ENCODE measurements at places on chromosomes 5 and 9.

- no peak for DNase-seq
Measured at GRCh38 chr9:97441729-97442128, 29.8 kb downstream of the TDRD7 start.

DNA sequence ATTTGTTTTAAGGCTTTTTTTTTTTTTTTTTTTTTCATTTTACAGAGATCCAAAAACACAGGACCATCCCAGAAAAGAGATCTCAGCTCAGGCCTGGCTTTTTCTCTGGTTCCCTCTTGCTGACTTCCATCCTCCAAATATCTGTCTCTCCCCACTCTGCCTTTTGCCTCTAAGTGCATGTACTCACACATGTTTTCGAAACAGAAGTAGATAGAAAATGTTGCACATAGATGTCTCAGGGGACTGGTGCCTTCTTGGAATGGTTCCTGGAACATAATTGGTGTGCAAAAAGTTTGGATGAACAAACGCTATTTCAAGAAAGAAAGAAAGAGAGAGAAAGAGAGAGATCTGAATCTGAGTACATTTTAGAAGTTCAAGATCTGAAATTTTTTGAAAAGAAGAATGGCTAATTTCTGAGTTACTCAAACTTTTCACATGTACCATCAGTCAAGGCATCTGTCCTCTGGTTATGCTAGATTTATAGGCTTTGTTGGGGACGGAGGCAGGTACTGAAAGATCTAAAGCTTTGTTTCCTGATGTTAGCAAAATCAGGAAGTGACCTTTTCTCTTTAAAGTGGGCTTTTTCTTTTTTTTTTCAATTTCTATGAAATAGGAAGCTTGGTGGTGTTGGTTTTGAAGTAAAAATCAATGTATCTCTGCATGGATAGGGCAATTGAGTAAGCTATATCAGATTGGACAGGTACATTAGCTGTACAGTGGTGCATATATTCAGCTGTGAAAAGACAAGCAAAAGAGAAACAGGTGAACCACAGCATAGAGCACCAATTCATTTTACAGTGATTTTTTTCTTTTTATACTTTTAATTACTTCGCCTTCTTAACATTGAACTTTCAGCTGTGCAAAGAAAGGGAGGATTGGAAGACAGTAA is 8.5 kb upstream of the TNFSF8 start:
- no peak for DNase-seq

DNA sequence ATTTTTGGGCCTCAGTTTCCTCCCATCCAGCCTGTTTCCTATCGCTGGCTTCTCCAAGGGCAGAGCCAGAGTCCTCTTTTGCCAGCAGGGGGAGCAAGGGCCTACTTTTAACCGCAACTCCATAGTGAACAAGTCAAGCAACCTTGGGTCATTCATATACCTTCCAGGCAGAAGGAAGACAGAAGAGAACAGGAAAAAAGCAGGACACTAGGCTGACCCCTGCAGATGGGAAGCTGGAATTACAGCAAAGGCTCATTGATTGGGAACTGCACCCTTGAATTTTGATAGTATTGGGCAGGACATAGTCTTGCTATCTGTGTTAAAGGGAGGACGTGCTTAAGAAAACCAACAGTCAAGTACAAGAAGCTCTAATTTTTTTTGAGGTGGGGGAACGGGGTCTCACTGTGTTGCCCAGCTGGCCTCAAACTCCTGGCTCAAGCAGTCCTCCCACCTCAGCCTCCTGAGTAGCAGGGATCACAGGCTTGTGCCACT is 30.1 kb downstream of the QRFP start:
- peak; percentile 94 for DNase-seq

DNA sequence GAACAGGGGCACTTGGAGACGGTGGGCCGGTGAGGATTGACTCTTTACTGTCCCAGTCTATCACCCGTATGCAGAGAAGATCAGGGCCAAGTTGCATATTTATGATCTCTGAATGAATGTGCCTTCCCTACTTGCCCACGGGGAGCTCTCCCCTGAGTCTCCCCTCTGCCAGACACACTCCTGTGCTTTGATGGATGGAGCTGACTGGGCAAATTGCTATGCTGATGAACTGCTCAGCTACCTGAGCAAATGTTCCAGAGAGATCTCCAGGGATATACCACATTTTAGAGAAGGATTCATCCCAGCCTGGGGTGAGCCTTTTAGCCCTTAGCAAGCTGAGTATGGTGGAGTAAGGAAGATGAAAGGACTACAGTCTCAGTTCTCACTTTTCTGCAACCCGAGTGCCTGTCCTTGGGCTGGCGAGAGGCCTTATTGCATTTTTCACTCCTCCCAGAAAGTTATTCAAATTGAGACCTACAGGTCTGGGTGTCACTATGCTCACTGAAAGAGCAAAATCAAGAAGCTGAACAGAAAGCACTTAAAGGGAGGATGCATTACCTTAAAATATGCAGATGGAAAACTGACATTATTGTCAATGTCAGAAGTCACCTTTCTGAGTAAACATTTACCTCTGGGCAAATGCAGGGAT is 526.7 kb upstream of the WWC1 start:
- no peak for DNase-seq

DNA sequence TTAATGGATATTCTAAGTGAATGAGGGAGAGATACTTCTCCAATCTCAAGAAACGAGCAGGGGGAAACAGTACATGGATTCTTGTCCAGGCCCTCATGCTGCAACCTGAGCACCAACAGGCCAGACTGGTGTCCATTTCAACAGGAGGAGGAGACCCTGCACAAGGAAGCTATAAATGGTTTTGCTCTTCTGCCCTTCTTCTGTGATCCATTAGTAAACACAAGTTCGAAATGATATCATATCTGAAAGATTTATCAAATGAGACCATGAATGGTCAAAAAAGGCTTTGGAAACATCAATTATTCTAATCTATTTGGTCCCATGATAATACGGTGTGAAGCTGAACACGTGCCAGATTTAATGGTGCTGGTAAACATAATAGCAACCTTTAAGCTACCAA is 109.8 kb downstream of the NR6A1 start:
- no peak for DNase-seq

DNA sequence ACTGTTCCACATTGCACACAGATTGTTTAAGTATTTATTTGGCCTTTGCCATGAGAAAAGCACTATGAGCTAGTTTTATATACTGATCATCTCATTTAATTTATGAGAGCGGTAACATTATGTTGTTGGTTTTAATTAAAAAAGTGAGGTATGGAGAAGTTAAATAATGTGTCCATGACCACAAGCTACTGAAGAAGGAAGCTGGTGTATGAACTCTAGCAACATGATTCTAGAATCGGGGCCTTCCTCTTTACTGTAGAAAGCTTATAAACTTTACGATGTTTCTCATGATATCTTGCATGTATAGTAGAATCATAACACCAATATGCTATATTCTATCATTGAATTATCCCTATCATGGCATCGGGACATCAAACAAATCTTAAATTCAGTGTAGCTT is 52.9 kb upstream of the CDH18 start:
- no peak for DNase-seq

DNA sequence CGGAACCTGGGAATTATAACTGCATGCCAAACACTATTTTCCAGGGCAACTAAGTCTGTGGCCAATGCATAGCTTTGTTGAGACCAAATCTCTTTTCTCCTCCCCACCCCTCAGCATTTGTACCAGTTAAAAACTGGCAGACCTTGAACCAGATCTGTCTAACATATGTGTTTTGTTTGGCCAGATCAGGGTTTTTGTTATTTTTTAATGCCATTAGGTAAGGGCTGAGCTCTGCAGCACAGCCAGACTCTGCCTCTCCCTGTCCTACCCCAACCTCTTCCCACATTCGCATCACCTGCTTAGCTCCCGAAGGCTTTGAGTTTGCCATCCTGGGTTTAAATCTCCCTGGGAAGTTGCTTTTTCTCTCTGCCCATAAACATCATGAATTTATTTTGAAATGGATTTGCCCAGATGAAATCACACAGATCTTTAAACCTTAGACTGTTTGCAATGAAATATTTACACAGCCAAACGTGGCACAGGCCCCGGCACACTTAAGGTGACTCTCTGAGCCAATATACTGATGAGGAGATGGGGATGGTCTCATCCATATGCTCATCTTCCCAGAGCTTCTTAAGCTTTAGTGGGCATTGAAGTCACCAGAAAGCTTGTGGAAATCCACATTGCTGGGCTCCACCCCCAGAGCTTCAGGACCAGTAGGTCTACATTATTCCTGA is 54.0 kb upstream of the ALDH1B1 start:
- DNase-seq: no peak

DNA sequence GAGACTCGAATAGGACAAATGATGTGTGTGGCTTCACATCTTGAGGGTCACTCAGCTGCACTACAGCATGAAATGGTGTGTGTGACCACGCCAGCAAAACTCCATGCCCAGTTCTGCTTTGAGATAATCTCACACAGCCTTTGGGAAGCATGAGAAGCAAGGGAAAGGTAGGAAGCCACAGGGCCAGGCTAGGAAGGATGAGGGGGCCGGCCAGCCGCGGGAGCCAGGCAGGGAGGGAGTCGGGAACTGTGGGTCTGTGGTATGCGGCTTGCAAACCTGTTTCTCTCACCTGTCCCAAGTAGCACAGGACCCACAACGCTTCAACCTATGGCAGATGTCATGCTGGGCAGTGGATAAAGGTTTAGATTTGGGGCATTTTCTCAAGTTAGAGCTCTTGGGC is 142.0 kb downstream of the HSPA4 start:
- DNase-seq: no peak

DNA sequence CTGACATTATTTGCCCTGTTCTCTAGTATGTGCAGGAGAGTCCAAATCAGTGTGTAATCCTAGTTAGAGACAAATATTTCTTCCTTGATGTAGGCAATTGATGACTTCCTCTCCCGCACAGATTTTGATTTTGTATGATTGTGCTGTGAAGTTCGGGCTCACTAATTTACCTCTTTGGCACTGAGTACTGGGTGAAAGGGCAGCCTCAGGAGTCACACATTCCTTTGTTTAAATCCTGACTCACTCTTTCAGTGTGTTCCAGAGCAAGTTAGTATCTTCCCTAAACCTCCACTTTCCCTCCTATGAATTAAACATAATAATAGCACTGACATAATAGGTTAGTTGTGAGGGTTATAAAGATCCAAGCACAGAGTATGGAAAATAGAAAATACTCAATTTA is 269.7 kb downstream of the ISL1 start:
- no peak for DNase-seq

- DNase-seq: no peak
Measured at GRCh38 chr5:107997338-107997980, 326.7 kb upstream of the EFNA5 start.

- DNase-seq: no peak
Measured at GRCh38 chr5:82910491-82910890, 166.7 kb downstream of the TMEM167A start.

- DNase-seq: no peak
Measured at GRCh38 chr9:35616681-35617459, 1.3 kb downstream of the CD72 start.

GRCh38 chr9:16309082-16309468 is 561.4 kb downstream of the BNC2 start:
- DNase-seq: no peak

- no peak for DNase-seq
Measured at GRCh38 chr9:112130997-112131396, 44.1 kb downstream of the SUSD1 start.

DNA sequence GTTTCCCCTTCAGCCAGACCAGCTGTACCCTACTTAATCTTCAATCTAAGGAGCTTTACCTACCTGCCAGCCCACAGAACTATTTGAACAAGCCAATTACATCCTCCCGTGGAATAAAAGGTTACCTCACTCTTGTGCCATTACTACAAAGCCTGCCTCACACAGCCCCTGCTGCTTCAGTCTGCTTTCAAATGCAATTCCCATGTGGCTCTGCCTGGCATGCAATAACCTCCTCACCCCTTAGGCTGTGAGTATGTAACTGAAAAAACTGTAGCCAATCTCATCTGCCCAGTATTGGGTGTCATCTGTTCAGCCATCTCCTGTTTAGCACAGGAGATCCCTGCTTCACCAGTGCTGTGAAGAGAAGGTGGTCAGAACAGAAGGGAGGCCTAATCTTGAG is 6.1 kb upstream of the GCNT1 start:
- DNase-seq: no peak

GRCh38 chr9:108166519-108166918 is 677.0 kb upstream of the KLF4 start:
- no peak for DNase-seq

DNA sequence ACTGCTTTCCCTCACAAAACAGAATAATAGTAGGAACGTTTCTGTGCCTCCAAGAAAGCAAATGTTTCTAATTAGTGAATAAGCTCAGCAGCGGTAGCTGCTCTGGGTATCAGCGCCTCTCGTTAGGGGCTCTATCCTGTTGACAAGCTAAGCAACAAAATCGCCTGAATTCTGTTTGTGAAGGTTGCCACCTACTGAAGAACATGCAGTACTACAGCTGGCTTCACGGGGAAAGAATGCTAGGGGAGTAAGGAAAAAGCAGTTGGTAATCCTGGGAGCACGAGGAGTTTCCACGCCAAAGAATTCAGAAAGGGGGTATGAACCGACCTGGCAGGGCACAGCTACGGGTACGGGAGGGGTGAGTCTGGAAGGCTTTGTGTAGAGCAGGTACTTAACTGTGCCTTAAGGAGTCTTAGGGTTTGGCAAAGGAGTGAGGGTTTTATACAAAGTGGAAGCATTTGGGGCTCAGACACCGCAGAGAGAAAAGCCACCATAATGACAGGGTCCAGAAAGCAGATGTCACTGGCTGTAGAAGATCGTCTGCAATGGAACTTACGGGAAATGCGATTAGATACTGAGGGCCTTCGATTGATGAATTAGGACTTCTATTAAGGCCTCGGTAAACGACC is 171.7 kb downstream of the TTC39B start:
- peak; percentile 80 for DNase-seq

DNA sequence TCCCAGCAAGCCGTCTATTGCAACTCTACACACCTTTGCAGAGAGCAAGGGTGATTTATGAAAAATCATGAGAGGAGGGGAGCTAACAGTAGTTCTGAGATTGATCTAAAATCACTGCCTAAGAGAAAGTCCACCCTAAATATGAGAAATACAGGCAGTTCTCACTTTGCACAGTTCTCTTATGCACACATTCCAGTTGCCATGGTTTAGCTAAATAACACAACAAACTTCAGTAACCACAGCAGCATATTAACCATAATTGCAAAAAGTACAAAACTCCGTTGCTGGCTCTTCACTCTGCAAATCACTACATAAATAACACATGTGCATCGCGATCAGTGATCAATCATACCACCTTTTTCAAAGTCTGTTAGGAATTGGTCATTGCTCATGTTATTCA is 31.1 kb downstream of the PGGT1B start:
- DNase-seq: no peak

DNA sequence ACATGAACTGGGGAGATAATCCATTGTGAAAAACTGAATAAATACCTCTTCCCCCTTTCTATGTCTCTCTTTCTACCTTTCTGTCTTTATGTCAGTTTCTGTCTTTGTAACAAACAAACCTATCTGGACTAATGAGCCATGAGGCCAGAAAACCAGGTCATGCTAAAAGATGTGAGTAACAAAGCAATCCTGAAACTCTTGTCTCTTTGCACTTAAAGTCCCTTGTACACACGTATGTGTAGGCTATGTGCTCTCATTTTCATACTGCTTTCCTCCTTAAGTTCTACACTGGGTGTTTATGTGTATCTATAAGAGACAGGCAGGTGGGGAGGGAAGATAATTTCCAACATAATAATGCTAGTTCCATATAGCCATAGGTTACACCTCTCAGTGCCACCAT is 123.8 kb upstream of the PTGER4 start:
- no peak for DNase-seq

GRCh38 chr5:186091-187041 is 4.9 kb upstream of the LRRC14B start:
- no peak for DNase-seq

- no peak for DNase-seq
Measured at GRCh38 chr9:87550253-87550954, 52.7 kb downstream of the DAPK1 start.

- DNase-seq: no peak
Measured at GRCh38 chr9:126055381-126055985, 271.1 kb upstream of the MVB12B start.

Measured in RKO (cell line).